M059J (cell line): ENCODE measurements at places on chromosomes 7 and 10. TPM values are rescaled to one million over a fixed set of nuclear protein-coding genes. Genes with fewer than 3 reads are reported as not detected.
A peak's percentile ranks its signal among the peaks of the same experiment; 100 is the strongest.

Gene AKR1C8
- not detected in 2 replicates for total RNA-seq

Gene APBB1IP
- total RNA-seq, result 0.37 TPM in 1 of 2 replicates, not detected in the other

Gene LRRC61
- 0.47 TPM in 1 of 2 replicates, not detected in the other for total RNA-seq

Gene TMEM229A
- total RNA-seq, result not detected in 2 replicates

Gene COL26A1
- total RNA-seq, result 0.12 TPM in 1 of 2 replicates, not detected in the other

DNA sequence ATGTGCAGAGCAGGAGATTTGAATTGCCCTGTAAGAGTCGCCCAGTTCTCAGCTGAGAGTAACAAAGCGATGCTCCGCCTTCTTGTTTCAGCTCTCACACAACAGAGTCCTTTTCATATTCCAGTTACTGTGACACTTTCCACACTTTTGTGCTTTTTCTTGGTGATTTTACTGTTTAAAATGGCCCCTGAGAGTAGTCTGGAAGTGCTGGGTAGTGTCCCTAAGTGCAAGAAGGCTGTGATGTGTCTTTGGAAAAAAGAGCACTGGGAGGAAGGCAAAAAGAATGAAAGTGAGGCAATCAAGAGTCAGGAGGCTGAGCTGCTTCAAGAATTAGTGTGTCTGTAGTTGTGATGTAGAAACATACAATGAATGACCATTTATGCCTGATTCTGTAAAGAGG is 201.2 kb upstream of the SEMA3E start:
- no peak for DNase-seq

DNA sequence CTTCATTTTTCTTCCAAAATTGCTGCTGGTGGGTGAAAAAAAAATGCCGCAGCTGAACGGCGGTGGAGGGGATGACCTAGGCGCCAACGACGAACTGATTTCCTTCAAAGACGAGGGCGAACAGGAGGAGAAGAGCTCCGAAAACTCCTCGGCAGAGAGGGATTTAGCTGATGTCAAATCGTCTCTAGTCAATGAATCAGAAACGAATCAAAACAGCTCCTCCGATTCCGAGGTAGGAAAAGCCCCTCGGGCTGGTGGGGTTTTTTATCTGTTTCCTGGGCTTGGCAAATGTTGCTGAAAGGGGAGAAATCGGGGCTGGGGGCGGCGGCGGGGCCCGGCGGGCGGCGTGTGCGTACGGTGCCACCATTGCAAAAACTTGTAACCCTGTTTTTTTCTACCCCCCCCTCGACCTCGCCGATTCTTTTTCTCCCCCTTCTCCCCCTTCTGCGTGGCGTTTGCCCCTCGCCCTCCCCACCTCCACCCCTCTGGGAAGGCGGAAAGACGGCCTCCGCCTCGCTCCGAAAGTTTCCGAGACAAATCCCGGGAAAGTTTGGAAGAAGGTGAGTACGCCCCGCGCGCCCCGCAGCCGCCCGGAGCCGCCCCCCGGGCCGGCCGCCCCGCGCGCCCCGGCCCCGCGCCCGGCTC is 789 bp downstream of the TCF7L2 start:
- peak; percentile 63 for DNase-seq

DNA sequence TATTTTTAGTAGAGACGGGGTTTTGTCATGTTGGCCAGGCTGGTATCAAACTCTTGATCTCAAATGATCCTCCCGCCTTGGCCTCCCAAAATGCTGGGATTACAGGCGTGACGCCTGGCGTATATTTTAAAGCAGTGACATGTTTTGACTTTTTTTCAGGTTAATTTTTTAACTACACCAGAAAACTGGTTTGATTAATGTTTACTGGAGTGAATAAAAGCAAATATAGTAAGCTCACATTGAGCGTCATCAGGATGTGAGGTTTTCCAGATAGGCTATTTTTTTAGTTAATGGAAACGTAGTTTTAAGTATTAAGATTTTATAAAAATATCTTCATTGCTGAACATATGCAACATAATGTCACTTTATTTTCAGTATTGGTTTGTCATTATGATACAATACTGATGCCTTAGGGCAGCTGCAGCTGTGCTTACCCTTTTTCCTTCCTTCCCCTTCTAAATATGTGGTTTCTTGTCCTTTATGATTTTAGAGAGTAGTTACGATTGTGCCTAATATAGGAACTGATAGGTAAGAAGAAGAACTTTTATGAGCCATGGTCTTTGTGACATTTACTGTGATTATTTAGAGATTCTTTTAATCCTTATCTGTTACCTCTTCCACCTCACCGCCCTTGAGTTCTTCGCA is 37.3 kb downstream of the TMEM60 start:
- no peak for DNase-seq

- DNase-seq, result no peak
Measured at GRCh38 chr7:38748056-38748610, 117.0 kb upstream of the AMPH start.

- DNase-seq, result peak; percentile 46
Measured at GRCh38 chr10:69048103-69048502, 39.8 kb upstream of the SRGN start.

GRCh38 chr10:60363187-60363586 is 26.5 kb downstream of the ANK3 start:
- no peak for DNase-seq

GRCh38 chr10:52284416-52285013 is 29.6 kb upstream of the DKK1 start:
- no peak for DNase-seq

DNA sequence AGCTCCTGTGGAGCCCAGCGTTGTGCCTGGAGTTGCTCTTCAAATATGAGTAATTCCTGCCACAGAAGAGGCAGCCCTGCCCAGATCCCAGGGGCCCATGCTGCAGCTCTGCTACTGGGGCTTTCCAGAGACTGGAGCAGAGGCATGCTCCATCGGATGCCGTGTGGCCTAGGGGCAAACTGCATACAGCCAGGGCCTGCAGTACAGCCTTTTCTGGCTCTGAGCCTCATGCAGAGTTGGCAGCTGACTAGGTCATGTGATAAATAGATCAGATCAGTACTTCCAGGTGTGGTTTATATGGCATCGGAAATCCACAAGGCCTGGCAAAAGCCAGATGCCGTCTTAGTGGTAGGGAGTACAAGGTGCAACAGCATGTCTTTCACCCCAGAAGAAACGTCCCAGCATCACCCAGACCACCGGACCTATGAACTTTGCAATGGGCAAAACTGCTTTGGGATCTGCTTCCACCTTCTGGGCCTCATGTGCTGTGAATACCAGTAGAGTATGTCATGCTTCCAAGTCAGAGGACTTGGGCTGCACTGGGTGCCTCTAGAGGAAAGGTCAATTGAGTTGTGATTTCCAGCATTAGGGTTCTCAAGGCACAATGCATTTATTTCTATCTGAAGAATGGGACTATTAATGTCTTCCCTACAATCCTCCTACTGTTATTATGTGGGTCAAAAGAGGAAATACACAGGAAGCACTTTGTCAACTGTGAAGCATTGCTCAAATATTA is 250.7 kb upstream of the ZNF32 start:
- DNase-seq, result peak; percentile 74

DNA sequence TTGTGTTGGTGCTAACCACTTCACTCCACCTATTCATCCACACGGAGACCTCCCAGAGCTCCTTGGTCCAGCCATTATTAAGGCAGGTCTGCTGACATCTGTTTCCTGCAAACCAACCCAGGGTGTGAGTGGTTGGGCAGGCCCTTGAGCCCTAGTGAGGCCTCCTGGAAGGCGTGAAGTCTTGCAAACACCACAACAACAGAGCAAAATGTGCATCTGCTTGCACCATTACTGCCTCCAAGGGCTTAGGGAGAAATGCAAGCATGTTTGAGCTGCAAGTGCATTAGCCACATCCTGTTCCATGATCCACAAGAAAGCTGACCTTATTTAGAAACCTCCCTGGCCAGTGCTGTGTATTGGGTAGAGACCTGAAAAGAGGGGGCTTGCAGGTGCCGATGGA is 325.5 kb downstream of the GRID1 start:
- no peak for DNase-seq
